ENCODE measurements at places on chromosomes 3 and 15.

- DNase-seq: peak; percentile 68
These were observed 2.9 kb downstream of the TIMP4 start for GRCh38 chr3:12155828-12156227.

DNA sequence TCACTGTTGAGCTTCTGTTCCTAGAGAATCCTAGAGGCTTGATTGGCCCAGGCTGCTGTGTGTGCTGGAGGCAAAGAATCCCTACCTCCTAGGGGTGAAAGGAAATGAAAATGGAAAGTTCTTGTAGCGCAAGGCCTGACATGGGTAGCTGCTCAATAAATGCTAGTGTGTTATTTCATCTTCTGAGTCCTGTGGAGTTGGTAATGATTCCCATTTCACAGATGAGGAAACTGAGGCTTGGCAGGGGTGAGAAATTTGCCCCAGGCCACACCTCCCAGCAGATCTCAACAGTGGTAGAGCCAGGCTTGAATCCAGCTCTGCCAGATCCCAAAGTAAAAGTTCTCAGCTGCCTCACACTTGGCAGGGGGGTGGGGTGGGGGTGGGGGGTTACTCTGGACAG lies 26.1 kb downstream of the HDAC11 start:
- no peak for DNase-seq

GRCh38 chr3:129988429-129988828 lies 13.9 kb downstream of the TRH start:
- DNase-seq: no peak

DNA sequence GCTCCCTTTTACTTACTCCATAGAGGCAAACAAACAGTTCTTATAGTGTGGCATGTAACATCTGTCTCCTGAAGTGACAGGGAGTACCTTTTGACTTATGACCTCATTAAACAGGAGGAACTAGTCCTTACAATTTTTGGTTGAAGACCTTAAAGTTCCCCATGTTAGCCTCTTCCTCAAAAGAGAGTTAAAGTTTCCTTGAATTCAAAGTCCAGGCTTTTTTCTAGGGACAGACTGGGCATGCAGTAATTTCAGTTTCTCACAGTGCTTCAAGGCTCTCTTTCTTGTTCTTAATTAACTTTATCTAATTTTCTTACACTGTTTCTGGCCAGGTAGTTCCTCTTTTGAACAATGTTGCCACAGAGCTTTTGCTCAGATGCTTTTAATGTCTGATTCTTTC lies 12.1 kb downstream of the GOLM2 start:
- no peak for DNase-seq

GRCh38 chr15:92780843-92781242 lies 119.3 kb upstream of the CHD2 start:
- DNase-seq: no peak

GRCh38 chr3:184630861-184631471 lies 69.4 kb downstream of the EPHB3 start:
- DNase-seq: no peak

DNA sequence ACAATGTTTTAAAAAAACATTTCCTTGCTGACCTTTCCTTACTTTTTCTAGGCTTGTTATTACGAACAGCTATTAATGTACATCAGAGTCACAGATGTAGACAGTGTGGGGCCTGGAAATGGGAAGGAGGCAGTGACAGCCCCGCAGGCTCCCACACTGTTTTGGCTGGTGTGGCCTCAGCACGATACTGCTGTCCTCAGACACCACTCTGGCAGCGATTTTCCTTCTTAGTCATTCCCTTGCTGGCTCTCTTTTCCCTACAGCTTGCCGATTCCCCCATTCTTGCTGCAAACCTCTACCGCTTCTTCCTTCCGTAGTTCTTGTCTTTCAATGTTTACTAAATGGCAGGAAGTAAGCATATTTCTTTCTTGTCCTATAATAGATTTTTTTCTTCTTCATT lies 113.1 kb downstream of the ABI3BP start:
- peak; percentile 5 for DNase-seq

DNA sequence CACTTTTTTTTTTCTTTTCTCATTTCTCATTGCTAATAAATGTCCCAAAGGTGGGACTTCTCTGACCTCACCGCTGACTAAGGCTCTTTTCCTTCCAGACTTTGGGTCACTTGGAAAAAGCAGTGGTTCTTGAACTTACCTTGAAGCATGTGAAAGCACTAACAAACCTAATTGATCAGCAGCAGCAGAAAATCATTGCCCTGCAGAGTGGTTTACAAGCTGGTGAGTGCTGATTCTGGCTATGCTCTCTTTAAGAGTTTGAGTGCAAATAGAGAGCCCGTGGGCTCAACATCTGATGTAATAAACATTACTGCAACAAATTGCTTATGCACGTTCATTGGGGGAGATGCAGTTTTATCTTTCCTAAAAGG lies 2.0 kb downstream of the BHLHE40 start:
- no peak for DNase-seq
